Aorta (tissue), 5 donors: ENCODE measurements at places on chromosomes 3 and 15.

DNA sequence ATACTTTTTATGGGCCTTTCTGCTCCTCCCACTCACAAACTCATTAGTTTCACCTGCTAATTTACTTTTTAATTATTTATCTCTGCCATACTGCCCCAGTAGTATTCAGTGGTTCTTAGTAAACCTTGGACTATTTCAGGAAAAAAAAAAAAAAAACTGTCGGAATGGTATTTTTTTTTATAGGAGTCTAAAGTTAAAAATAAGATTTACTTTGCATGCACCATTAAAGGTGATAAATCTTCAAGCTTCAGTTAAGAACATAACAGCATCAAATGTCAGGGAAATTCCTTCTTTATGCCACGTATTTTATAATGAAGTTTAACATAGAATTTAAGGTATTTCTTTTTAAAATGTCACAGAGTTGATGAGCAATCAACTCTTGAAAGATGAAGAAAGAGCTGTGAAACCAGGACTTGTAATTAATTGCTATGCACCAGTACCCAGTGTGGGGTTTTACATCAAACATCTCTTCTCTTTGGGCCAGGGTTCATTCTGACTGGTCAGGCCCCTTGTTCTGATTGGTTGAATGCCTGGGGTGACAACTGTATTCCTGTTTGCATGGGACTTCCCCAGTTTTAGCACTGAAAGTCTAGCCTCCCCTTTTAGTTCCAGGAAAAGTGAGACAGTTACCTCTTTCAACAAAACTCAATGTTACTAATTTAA lies 40.3 kb upstream of the PTPRG start:
- no peak for DNase-seq

DNA sequence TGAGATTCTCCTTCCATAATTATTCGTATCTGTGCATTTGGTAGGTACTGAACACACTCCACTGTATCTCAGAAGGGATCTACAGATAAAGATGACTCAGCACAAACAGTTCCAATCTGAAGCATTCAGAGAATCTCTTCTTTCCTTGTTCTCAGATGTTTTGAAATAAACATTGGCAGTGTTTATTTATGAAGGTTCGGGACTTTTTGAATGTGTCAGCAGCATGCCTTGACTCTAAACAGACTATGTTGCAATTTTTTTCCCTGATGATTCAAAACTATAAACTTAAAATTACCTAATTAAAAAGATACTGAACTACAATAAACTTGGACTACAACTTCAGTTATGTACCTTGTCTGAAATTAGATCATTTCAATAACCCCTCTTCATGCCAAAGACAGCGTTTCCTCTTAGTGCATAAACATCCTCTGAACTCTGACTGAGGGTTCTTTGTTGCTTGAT lies 612.9 kb upstream of the TBL1XR1 start:
- no peak for DNase-seq

DNA sequence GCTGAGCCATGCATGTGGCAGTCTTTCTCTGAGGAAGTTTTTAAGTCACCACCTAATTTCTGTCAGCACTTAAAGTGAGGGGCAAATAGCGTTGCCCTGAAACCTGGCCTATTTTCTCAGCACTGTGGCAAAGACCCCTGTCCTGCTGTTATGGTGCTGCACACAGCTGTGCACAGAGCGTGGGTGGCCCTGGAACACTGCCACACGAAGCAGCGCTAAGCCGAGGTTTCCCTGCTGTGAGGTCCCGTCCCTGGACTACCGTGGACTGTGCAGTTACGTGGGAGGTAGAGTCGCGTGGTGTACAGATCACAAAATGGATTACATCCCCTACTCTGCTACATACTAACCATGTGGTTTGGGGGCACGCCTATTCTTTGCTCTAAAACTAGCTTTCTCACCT lies 101.6 kb upstream of the NR2E3 start:
- DNase-seq = peak; percentile 78

DNA sequence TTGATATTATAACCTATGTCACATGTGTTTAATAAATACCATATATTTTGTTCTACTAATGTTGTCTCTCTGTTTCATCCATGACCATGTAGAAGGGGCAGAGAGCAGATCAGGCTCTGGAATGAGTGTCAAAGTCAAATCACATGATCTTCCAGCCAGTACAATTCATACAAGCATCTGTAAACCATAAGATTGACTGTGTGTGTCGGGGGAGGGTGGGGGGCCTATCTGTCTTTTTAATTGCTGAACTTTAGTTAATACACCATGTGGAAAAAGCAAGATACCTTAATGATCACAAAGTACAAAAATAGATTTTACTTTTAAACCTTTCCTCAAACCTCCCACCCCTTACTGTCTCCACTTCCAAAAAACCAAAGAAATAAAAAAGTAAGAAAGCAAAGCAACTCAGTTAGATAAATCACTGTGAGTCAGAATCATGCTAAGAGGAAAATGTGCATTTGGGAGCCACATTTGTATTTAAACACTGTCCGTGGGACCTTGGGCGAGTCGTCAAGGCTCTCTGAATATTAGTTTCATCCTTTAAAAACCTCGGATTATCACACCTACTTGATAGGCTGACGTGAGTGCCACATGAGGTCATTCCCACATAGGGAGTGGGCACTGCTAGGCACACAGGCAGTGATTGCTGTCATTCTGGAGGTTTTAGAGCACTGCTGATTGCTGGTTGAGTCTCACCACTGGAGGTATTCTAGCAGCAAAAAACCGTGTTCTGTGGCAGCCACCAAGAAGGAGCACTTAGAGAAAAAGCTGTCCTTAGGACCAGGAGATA lies 21.0 kb upstream of the POLR2M start:
- DNase-seq = no peak

GRCh38 chr3:148379763-148380382 lies 317.8 kb upstream of the AGTR1 start:
- DNase-seq = no peak
